ENCODE measurements at places on chromosomes 16 and 17.

- DNase-seq = no peak
These were observed 119.8 kb downstream of the HIC1 start for GRCh38 chr17:2174468-2175293.

GRCh38 chr16:8548166-8548565 lies 42.1 kb downstream of the TMEM114 start:
- no peak for DNase-seq

- DNase-seq = no peak
These were observed 10.6 kb downstream of the SLC46A1 start for GRCh38 chr17:28395426-28395825.

- no peak for DNase-seq
These were observed 25.2 kb downstream of the ELAC2 start for GRCh38 chr17:12992676-12993075.

DNA sequence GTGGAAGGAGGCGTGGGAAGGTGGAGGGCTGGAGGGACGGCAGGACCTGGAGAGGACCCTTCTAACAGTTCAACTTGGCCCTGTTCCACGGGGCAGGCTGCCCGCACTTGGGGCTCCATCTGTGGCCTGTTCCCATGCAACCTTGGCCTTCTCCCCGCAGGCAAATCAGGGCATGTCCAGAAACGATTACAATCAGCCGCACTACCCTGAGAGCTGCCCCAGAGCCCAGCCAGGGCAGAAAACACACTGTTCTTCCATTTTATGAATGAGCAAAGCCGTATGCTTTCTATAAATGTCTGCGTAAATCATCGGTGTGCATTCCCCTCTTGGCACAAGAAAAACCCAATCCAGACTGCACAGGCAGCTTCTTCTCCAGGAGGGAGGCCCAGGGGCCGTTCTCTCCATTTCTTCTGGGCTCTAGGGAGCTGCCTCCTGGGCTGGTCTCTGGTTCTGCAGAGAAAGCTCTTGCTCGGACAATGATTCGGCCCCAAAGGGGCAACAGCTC lies 228.7 kb downstream of the SOX9 start:
- no peak for DNase-seq

DNA sequence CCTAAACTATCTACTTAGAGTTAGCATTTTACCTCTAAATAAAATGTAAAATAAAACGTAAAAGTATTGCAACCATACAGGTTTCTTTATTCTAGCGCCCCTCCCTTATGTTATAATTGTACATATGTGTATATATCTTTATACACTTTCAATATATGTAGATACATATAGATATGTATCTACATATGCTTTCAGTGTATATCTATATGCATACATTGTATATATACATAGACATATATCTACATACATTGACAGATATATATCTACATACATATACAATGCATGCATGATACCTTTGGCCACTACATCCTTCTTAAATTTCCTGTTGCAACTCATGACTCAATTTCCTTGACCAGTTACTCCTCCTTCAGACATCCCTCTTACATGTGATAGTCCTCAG lies 16.7 kb downstream of the BPTF start:
- DNase-seq = no peak

DNA sequence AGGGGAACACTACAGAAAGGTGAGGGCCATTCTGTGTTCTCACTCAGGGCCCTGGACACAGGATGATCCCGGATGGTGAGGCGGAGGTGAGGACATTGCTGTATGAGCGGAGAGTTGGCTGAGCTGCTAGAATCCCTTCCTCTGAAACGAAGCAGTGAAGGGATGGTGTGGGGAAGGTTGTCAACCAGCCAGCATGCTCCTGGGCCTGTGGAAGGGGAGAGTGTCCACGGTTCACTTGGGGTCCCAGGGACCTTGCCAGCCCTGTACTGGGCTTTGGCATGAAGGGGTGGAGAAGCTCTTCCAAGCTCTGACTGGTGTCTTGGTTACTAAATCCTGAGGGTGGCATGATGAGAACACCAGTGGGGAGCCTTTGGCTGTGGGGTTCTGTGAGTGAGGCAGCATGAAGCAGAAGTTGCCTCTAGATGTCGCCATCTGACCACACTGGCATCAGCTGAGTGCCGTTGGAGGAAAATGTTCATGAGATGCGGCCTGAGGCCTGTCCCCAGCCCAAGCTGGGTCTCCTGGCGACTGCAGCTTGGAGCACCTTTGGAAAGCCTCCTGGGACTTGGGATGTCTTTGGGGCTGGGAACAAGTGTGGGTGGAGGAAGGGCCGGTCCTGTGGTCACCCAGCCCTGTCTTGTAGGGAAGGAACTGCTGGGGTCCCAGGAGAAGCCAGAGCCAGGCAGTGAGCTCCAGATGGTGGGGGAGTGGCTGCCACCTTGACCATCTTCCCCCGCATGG lies 14.8 kb downstream of the PDP2 start:
- DNase-seq = no peak

DNA sequence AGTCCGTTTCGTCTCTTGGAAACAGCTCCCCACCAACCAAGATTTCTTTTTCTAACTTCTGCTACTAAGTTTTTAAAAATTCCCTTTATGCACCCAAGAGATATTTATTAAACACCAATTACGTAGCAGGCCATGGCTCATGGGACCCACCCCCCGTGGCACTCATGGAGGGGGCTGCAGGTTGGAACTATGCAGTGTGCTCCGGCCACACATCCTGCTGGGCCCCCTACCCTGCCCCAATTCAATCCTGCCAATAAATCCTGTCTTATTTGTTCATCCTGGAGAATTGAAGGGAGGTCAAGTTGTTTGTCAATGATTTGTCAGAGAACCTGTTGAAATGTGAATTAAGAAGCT lies 48.2 kb downstream of the IL21R start:
- no peak for DNase-seq

DNA sequence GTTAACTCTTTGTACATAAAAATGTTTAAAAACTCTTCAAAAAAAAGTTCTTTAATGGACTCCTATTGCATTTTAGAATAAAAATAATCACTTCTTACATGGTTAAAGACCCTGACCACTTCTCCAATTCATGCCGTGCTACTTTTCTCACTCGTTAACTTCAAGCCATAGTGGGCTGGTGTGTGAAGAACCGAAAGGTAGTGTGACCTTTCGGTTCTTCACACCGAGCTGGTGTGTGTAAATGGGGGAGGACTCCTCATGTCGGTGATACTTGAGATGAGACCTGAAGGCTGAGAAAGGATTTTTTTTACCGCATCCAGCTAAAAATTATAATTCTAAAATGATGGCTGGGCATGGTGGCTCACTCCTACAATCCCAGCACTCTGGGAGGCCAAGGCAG lies 22.1 kb downstream of the RFFL start:
- DNase-seq = no peak

DNA sequence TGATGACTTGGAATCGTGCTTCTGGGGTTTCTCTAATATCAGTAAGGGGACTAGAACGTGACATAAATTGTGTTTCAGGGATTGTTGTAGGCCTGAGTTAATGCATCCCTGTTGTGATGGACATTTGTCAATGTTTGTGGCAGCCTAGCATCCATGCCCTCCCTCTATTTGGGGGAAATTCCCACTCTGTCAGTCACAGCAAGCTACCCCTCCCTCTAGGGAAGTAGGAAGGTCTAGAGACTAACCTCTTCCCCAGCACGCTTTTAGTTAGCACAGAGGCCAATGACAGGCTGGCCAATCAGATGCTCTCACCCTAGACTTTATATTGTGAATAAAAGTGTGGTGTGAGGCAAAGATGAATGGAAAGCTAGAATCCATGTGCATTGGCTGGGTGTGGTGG lies 32.4 kb upstream of the NF1 start:
- DNase-seq = no peak

DNA sequence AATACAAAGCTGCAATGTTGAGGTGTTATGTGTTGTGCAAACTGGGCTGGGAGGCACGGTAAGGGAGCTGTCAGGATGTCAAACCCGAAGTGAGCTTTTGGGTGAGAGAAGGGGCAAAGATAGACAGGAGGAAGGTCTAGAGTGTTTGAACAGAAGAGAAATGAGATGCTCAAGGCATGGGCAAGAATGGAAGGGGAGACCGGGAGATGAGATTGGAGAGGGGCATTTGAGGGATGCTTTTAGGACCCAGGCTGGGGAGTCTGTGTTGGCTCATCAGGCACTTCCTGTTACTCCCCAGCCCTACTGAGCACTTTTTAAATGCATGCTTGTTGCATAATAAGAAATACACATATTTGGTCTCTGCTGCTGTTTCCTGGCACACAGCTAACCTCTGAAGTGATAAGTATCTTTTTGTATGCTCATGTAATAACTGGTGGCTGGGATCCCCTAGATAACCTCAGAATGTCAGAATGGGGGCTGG lies 13.7 kb downstream of the UNC45B start:
- DNase-seq = no peak

GRCh38 chr16:13471036-13471435 lies 448.9 kb upstream of the ERCC4 start:
- DNase-seq = no peak

DNA sequence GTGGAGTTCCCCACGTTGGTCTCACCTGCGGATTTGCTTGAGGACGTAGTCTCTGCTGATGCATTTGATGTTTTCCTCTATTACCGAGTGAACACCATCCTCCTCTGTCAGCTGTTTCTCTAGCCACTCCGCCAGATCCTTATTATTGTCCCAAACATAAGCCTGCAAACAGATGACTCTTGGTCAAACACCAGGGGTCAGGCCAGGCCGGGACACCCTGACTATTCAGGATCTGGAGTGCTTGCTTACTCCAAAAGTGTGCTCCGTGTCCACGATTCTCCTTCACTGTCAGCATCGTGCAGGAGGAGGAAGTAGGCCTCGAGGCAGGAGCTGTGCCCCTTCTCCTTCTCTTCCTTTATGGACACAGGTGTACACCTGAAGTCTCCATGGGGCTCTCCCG lies 140.2 kb downstream of the AATF start:
- DNase-seq = no peak

- no peak for DNase-seq
These were observed 46.3 kb downstream of the ABCC12 start for GRCh38 chr16:48109475-48109874.

- no peak for DNase-seq
These were observed 1.4 kb upstream of the UNK start for GRCh38 chr17:75783069-75783783.

DNA sequence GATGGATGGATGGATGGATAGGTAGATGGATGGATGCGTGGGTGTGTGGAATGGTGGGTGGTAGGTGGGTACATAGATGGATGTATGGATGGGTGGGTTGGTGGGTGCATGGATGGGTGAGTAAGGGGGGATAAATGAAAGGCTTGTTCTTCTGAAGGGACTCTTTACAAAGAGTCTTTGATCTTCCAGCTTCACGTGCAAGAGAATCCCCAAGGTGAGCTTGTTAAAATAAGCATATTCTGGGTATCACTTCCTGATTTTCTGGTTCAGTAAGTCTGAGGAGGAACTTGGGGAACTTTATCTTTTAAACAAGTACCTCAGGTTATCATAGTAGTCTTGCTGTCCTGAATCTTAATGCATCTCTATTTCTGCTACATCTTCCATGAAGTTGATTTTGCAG lies 639.1 kb downstream of the MAF start:
- DNase-seq = no peak

DNA sequence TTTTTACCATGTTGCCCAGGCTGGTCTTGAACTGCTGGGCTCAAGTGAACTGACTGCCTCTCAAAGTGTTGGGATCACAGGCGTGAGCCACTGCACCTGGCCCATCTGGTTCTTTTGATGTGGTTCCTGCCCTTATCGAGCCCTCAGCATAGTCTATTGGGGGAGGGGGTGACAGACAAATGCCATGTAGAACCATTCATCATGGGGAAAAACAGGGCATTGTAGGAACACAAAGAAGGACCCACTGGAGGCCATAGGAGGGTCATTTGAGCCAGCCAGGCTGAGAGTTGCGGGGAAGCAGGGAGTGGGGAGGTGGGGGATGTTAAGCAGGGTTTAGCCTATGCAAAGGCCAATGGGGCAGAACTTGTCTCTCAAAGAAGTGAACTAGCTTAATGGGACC lies 11.9 kb downstream of the SEC14L5 start:
- DNase-seq = no peak

GRCh38 chr16:11342021-11342855 lies 3.0 kb upstream of the RMI2 start:
- no peak for DNase-seq

GRCh38 chr16:16038950-16039349 lies 89.5 kb downstream of the ABCC1 start:
- no peak for DNase-seq

Data from NCI-H187 (cell line).